ENCODE measurements at places on chromosomes 5 and 9.

DNA sequence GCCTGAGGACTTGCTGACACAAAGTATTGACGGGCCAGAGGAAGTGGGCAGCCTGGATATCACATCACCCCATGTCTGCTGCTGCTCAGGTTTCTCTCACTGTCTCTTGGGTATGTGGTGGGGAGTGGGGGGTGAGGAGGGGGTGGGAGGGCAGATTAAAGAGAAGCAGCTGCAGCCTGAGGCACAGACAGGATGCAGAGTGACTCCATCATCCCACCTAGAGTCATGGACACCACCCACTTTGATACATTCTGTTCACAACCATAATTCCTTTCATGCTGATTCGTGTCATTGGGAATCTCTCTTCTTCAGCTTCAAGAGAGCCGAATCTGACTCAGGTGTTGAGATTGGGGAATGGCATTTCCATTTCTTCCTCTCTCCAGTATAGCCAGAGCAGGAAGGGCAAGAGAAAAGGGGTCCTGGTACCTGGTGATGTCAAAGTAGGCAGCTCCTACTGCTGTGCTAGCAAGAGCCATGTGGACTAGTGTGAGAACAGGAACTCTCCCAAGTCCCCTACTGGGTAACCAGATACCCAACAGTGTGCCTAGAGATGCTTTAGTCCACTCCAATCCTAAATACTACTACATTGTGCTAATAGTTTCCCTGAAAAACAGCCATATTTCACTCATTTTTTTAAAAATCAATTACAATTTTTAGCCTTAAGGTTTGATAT is 22.4 kb downstream of the GRAMD2B start:
- peak; percentile 46 for DNase-seq

- no peak for DNase-seq
These were observed 109.6 kb downstream of the ANKRD18B start for GRCh38 chr9:33633636-33634035.

DNA sequence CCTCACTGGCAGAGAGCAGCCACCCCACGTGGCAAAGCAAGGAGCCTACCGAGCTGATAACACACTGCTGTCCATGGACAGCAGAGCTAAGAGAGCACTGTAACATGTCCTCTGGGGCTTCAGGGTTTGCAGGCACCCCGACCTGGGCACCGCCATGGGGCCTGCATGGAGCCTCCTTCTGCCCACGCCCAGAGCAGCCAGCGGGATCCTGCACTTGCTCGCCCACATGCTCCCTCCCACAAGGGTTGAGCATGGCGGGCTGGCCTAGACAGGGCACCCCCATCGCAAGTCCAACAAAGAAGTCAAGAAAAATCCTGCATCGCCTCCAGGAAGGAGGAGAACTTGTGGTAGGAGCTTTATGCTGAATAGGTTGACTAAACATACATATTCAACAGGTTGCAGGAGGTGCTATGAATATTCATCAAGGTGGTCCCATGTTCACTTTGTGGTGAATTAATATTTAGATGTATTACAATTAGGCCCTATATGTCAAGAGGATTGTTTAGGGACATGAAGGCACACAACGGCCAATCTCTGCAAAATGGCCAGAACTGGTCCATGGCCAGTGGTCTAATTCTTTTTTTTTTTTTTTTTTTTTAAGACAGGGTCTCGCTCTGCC is 3.8 kb upstream of the MIGA2 start:
- DNase-seq = no peak

DNA sequence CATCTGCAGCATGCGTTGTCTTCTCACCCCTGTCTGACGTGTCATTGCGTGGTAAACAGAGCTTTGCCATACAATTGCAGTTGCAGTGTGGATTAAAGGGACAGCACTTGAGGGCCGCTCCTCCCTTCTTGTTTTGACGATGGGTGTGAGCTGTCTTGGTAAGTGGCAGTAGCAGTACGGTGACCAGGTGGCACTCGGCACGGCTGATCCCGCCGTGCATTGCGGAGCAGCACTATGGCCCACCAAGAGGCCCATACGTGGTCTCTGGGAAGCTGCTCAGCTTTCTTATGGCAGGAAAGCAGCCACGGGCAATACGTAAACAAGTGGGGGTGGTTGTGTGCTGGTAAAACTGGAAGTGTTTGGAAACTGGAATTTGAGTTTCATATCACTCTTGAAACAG is 25.1 kb downstream of the EHMT1 start:
- no peak for DNase-seq

DNA sequence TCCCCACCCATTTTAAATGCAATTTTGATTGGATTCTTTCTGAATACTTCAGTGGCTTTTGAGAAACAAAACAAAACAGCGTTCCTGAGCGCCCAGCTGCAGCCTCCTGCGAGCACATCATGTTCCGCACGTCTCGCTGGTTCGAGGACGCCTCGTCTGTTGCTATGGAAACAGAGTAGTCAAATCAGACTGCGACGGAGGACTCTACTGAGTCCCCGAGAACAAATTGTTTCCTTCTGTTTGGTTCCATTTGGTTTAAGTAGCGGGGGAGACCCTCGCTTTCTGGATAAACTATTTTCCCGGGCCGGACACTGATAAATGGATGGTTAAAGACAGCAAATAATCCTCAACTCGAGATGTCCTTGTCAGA is 69.0 kb downstream of the SLC28A3 start:
- peak; percentile 69 for DNase-seq

GRCh38 chr5:89315286-89316100 is 432.5 kb upstream of the MEF2C start:
- peak; percentile 15 for DNase-seq

- no peak for DNase-seq
These were observed 2.2 kb downstream of the FTMT start for GRCh38 chr5:121853850-121854249.

DNA sequence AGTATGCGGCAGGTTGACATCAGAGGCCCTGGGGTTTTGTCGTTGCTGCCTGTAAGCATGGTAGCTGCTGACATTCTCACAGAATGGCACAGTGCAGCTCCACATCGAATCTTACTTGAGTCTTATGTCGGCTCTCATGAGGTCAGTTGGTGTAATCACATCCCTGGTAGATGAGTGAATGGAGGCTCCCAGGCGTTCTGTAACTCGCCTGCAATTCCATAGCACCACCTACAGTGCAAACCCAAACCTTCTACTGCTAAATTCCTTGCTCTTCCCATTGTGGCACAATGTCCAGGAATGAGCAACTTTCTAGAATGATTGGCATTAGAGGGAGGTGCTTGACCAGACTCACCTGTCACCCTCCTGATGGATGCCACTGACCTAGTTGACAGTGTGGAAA is 578.4 kb downstream of the CCDC171 start:
- peak; percentile 67 for DNase-seq

- no peak for DNase-seq
These were observed 106.5 kb upstream of the PARP8 start for GRCh38 chr5:50559955-50560354.

- no peak for DNase-seq
These were observed 153.8 kb downstream of the GOLPH3 start for GRCh38 chr5:32020271-32020670.

GRCh38 chr9:76692458-76693129 is 71.6 kb upstream of the PCA3 start:
- no peak for DNase-seq

GRCh38 chr5:10262995-10263394 is 12.9 kb downstream of the CCT5 start:
- no peak for DNase-seq

- DNase-seq = peak; percentile 82
These were observed 48.7 kb downstream of the RUSC2 start for GRCh38 chr9:35538361-35539234.

DNA sequence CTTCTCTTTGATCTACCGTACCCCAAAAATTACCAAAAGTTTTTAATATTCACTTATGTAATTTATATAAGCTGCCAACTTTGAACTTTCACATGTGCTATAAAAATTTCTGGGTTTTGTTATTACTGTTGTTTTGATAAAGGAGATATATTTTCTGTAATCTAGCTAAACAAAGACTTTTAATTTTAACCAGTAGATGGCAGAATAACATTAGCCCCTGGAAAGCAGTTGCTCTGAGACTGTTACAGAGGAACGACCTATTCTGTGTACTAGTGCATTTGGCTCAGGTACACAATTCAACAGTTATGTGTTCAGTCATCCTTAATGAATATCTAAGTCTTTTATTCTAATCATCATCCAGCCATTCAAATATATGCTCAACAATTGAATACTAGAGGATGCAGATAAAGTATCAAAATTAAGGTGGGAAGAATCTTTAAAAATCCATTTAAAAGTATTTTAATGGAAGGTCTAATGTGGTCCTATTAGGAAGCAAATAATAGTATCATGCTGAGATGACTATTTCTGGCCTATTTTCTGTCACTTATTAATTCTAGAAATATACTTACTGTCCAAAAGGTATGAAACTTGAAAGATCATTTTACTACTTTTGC is 8.6 kb downstream of the KLHL9 start:
- peak; percentile 44 for DNase-seq

DNA sequence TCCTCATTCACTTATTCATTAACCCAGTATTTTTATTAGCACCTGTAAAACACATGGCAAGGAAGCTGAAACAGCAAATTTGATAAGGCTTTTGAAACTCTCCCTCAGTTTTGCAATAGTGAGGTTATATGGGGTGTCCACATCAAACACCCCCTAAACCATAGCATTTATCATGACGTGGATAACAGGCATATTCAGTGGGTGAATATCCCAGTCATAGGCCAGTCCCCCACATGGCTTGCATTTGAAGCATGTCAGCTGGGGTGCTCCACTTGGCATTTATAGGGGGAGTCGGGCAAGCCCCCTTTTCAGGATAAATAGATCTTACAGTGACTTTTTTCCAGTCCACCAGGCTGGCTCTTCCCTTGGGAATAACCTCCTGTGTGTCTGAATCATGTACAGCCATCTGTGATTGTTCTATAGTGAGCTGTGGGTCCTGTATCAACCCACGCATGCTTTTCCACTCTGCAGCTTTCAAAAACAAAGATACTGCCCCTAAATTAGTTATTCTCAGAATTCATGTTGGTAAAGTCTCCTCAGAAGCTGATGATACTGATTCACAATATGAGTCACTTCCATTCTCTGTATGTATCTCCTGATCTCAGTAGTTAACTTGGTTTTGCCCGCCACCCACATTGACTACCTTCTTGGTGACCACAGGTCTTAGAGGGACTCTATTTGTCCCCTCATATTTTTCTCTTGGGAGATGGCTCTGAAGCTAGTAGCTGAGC is 84.4 kb upstream of the SPIN1 start:
- peak; percentile 58 for DNase-seq

DNA sequence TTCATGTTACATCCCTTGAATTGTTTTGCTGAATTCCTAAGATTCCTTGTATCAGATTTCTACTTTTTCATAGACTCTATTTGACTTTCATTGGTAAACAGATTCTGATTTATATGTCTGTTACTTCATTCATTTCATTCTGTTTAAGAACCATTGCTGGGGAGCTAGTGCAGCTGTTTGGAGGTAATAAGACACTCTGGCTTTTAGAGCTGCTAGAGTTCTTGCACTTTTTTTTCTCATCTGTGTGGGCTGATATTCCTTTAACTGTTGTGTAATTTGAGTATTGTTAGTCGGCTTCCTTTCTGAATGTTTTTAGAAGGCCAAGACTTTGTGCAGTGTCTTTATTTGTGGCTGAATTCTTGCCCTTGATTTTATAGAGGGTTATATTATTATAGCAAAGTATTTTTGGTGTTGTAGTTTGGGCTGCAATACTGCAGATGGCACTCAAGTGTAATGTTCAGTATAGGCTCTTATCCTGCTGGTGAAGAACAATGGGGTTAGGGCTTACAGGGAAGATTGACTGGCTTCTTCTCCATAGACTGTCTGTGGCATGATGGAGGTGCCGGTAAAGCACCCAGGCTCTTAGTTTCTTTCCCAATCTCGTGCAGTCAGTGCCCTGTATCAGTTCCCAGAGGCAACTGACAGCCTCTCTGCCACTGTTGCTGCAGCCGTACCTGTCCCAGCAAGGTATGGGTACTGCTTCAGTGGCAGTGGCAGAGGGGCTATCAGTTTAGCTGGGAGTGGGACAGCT is 162.2 kb downstream of the OXCT1 start:
- DNase-seq = peak; percentile 76

- no peak for DNase-seq
These were observed 159.5 kb upstream of the IL12B start for GRCh38 chr5:159489779-159490178.

- no peak for DNase-seq
These were observed 26.2 kb upstream of the APC start for GRCh38 chr5:112711436-112711835.

DNA sequence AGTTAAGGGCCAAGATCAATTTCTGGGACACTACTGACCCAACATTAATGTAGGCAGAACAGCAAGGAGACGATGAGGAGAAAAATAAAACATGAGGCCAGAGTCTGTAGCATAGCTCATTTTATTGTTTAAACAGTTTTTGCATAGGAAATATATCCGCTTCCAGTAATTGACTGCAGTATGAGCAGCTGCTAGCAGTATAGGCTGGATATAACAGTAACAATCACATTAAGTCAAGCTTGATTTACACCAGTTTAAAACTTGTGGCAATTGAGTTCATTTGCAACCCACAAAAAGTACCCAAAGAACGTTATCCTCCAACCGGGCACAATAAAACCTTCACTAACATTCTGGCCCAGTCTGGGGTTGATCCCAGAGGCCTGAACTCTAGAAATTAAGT is 232.2 kb downstream of the NFIB start:
- no peak for DNase-seq

DNA sequence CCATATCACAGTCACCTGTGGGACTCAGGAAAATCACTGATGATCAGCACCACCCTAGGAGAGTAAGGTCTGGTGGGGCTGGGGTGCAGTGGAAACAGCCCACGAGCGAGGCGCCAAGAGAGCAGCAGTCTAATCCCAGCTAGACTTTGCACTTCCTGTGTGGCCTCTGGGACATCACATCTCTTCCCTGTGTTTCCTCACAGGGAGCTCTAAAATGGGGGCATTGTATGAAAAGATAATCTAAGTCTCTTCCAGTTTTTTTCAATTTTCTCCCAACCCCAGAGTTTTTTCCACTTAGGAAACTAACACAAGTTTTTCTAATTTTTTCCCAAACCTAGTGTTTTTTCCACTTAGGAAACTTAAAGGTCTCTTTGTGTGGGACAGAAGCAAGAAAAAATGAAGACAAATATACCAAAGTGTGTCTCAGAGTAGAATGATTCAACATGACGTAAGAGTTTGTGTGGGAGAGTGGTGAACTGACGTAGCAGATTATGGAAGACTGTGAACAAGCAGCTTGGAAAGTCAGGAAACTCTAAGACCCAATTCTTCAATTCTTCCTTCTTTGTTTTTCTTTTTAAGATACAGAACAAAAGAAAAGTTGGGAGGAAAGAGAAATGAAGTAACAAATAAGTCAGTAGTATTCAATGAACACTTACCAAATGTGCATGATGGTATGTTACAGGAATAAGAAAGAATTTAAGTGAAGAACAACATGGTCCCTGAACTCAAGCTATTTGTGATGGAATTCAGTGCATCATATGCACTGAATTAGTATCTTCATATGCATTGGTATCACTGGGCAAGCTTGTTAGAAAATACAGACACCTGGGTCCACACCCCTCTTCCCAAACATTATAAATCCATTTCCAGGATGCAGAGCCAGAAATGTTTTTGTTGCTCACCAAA is 51.3 kb downstream of the LHFPL2 start:
- DNase-seq = peak; percentile 97

Data from IMR-90 (cell line).